ENCODE measurements at places on chromosomes 2 and 18.
A peak's percentile ranks its signal among the peaks of the same experiment; 100 is the strongest.

- no peak for DNase-seq
These were observed 19.9 kb upstream of the SCYGR1 start for GRCh38 chr2:227407591-227408151.

DNA sequence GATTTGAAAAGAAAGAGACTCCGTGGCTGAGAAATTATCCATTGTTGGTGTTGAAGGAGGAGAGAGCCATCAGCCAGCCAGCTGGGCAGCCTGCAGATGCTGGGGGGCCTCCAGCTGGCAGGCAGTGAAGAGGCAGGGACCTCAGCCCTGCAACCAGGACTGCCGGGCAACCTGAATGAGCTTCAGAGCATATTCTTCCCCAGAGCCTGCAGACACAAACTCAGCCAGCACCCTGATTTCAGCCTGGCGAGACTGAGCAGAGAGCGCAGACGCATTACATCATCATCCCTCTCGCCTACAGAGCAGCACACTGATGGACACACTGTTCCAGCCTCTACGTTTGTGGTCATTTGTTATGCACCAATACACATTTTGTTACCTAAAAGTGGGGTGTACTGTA is 150.7 kb upstream of the RAB6C start:
- DNase-seq, result no peak

DNA sequence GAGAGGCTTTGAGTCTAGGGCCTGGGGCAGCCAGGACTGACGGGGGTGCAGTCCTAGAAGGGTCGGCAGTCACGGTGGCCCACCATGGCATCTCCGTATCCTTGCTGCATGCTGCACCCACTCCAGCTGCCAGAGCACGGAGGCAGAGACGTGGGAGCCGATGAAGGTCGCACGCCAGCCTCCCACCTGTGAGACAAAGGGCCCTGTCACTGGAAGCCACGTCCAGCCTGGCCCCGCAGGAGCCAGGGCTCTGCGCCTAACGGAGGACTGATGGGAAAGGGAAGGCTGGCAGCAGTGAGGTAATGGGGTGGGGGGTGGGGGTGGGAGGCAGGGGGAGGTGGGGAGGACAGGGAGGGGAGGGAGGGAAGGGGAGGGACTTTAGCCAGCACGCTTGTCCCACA is 21.9 kb downstream of the ITM2C start:
- DNase-seq, result no peak

DNA sequence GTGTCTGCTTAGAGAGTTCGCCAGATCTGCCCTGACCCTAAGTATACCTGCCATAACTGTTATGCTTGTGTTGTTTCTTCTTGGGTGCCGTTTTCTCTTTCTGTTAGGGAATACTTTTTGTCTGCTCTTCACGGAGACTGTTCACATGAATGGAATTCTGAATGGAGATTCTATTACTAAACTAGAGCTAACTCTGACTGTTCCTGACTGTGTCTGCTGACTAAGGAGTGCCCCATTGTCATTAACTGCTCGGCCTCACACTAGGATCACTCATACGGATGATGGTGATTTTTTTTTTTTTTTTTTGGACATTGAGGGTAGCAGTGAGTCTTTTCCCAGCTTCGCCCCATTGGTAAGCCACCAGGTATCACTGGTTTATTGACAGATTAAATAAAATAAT is 104.8 kb upstream of the SLC8A1 start:
- DNase-seq, result no peak

- no peak for DNase-seq
These were observed 36.7 kb downstream of the SH3BP4 start for GRCh38 chr2:234988491-234988890.

DNA sequence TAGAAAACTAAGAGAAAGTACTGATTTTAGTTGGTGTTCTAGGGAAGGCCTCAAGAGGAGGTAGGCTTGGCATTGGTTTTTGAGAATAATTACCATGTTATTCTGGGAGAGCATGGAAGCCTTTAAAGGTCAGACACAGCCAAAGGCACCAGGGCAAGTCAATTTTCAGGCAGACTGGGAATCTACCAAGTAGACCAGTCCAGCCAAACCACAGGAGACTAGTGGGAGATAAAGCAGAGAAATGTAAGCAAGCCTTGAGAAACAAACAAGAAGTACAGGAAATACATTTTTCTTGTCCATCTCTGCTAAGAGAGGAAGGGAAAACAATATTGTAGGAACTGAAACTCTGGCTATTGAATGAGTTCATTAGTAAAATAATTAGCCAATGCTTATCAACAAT is 5.5 kb upstream of the CCDC68 start:
- DNase-seq, result no peak

- no peak for DNase-seq
These were observed 2.9 kb upstream of the FAM124B start for GRCh38 chr2:224404796-224405195.

DNA sequence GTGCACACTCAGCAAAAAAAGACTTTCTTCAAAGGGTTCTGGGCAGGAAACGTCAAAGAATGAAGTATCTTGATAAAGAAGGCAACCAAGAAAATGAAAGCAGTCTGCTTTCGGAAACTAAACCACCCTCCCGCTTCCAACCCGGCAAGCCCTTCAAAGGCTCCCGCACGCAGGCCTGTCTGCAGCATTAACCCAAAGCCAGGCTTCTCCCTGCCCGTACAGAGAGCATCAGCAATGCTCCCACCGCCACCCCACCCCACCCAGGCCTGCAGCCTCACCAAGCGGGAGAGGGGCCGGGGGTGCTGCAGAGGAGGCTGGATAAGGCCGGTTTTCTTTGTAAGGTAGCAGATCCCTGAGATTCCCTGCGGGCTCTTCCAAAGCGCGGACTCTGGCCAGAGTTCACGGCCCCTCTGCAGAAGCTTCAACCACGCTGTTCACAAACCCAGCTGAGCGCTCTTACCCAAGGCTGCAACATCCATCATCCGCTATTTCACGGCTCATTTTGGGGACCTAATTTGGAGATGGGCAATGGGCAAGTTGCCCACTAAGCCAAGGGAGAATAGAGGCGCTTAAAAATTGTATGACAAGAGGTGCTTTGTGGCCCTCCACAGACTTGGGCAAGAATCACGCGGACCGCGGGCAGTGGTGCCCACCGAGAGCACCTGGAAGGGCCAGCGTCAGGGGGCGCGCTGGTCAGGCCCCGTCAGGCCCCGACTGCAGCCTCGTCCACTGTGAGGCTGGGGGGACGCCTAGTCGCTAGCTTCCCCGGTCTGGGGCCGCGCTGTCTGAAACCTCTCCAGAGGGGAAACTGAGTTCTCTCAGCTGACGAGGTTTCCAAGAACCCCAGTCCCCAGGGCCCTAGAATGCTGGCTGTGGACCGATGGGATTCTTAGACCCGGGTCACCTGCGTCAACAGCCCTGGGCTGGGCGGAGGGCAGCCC is 225.4 kb upstream of the ID2 start:
- DNase-seq, result no peak

GRCh38 chr2:43040084-43040854 is 186.1 kb downstream of the ZFP36L2 start:
- no peak for DNase-seq

DNA sequence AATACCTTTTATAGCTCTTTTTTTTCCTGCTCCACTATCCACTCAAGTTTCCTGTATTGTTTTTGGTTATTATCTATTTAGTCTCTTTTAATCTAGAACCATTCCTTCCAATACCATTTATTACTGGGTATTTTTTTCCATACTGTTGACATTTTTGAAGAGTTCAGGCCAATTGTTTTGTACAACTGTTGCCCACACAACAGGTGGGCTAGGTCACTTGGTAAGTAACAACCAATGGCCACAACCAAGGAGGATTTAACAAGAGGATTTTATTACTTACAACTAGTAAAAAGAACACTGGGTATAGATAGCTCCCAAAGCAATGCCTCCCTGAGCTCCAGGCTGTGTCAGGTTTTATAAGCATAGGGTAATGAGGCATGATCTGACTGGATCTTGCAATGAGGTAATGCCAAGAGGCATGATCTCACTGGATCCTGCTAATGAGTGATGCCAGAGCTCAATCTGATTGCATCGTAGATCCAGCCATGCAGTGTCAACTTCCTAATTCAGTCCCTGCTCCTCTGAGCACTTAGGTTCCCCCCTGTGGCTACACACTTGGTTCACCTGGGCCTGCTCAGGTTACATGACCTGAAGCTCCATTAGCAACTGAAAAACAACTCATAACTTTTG is 7.1 kb upstream of the CEP68 start:
- no peak for DNase-seq

DNA sequence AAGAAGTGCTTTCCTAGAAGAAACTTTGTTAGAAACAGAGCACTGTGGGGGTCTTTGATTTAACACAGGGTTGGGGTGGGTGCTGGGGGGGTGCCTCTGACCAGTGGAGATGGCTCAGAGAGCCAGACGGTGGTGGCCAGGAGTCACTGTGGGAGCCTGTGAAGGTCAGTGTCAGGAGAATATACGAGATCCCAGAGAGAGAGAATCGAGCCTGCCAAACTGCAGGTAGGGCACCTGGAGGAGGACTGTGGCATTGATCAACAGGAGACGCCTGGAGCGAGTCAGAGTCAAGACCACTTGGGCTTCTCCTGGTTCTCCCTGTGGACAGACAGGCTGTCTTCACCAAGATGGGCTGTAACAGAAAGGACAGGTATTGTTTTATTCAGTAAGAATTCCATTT is 136.5 kb upstream of the TWIST2 start:
- DNase-seq, result no peak

GRCh38 chr2:9280224-9280623 is 73.6 kb downstream of the ASAP2 start:
- DNase-seq, result no peak

DNA sequence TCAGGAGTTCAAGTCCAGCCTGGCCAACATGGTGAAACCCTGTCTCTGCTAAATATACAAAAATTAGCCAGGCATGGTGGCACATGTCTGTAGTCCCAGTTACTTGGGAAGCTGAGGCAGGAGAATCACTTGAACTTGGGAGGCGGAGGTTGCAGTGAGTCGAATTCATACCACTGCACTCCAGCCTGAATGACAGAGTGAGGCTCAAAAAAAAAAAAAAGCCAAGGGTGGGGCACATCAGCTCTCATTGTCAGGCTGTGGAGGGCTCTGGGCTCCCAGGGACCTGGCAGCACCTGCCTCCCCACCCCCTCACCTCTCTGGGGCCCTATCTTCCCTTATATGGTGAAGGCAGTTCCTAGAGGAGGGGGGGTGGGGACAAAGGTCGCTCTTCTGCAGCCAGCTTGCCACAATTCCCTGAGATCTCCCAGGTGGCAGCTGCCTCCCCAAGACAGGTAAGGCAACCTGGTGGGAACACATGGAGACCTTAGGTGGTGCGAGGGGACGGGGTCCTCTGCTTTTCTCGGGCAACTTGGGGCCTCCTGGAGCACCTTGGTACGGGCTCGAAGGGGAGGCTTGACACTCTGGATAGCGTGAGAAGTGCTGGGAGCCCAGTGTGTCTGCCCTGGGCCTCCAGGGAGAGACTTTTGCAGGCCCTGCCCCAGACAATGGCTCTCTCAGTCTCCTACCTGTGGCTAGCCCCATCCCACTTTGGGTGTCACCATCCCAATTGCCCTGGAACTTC is at the start of gene VIL1:
Gene VIL1, plus strand, starts transcription at position 407 of the 742 bp plus-strand sequence. CDS start 4,656 bp downstream, outside the sequence.
- no peak for DNase-seq

DNA sequence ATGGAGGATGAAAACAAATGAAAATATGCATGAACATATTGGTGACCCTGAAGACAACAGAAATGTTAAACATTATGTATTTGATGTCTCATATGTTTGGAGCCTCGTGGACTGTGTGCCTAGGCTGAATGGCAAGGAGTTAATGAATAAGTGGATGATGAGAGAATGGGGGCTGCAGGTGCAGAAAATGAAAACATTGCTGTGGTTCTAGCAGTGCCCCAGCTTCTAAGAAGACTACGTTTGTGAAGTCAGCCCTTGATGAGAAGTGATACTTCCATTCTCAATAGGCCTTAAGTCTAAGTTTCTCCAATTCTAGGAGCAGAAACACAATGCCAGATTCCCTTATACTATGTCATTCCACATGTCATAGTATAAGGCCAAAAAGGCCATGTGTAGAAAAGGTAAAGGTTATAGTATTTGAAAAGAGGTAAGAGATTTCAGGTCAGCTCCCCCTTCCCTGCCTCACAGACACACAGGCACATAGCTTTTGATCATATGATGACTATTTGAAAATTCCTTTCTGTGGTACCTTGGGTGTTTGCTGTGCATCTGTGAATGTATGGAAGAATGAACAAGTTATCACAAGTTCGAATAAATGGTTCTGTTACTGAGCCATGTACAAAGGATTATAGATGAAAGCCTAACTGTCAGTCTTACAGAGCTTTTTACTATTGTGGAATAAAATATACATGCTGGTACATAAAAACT is 280.8 kb downstream of the SETBP1 start:
- DNase-seq, result no peak

- no peak for DNase-seq
These were observed 28.5 kb downstream of the TMEM131 start for GRCh38 chr2:97967216-97967592.

DNA sequence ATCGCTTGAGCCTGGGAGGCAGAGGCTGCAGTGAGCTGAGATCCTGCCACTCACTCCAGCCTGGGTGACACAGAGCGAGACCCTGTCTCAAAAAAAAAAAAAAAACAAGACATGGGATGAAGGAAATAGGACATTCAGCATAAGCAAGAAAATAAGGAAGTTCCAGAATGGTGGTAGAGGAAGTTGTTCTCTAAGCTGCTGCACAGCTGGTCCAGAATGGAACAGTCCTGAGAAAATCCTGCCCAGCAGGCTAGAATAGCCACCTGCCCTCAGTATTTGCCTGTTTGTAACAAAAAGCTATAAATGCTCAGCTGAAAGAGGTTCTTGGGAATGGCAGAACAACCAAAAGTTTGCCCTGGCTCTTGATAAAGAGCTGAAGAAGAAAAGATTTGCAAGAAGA is 11.1 kb upstream of the MAPRE3 start:
- no peak for DNase-seq

DNA sequence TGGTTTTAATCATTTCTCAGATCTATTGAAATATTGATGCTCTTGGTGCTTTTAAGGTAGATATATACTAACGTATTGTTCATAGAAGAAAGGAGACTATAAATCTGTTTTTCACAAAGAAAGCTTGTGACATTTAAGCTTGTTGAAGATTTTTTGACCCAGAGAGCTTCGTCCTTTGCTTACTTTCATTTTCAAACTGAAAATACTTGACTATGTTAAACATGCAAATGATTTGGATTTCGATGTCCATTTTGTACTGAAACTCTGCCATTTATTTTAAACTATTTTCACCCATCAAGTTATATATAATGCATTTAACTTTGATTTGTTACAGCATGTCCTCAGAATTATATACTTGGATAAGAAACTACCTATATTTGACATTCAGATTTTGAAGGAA is 85.2 kb downstream of the SLC4A10 start:
- DNase-seq, result no peak

GRCh38 chr2:67259556-67260342 is 137.4 kb upstream of the ETAA1 start:
- no peak for DNase-seq

DNA sequence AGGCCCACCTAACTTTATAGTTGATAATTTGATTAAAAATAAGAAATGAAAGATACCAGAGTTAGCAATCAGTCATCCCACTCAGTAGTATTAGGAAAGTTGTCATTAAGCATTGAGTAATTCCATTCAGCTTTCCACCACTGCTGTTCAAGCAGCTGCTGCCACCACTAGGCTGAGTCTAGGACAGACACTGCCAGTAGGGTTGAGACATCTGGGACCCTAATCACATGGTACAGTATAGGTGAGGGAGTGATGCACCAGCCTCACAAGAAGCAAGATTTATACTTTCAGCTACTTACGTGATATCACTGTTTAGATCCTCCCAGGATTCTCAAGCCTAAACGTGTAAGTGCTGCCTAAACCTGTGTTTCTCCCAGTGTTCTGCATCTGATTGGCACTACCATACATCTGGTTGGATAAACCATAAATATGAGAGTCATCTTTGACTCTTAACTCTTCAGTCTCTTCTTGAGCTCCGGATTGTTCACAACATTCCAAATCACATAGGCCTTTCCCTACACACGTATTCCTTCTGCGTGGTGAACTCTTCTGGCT is 3.2 kb downstream of the UBXN4 start:
- peak; percentile 3 for DNase-seq

Measured in GM18507 (cell line).